Activated naive CD8-positive, alpha-beta T cell treated with anti-CD3 and anti-CD28 coated beads, Interleukin-2, amount 50 U/mL, for 24 hours (primary cell): ENCODE measurements at places on chromosomes 16 and 17.

- H3K27me3 ChIP-seq: no peaks in the 10 kb centered on the region
- H3K4me1 ChIP-seq: no peaks in the 10 kb centered on the region
- H3K36me3 ChIP-seq: peaks cover 2% of the 10 kb centered on the region
- no peak overlapping the region for H3K4me3 ChIP-seq
- no peak for DNase-seq
- H3K27ac ChIP-seq: no peak overlapping the region
Measured at GRCh38 chr16:81896902-81897301, 114.4 kb downstream of the SDR42E1 start.

GRCh38 chr16:84136331-84137125 is 8.4 kb downstream of the HSDL1 start:
- H3K27ac ChIP-seq: peak overlapping the region; percentile 79
- H3K36me3 ChIP-seq: peaks cover 2% of the 10 kb centered on the region
- DNase-seq: no peak
- peaks cover 58% of the 10 kb centered on the region for H3K4me1 ChIP-seq
- peak overlapping the region; percentile 15 for H3K4me3 ChIP-seq

GRCh38 chr17:29158488-29159275 is 21.5 kb downstream of the MYO18A start:
- H3K4me3 ChIP-seq: no peak overlapping the region
- peaks cover 32% of the 10 kb centered on the region for H3K4me1 ChIP-seq
- no peaks in the 10 kb centered on the region for H3K27me3 ChIP-seq
- H3K27ac ChIP-seq: no peak overlapping the region

DNA sequence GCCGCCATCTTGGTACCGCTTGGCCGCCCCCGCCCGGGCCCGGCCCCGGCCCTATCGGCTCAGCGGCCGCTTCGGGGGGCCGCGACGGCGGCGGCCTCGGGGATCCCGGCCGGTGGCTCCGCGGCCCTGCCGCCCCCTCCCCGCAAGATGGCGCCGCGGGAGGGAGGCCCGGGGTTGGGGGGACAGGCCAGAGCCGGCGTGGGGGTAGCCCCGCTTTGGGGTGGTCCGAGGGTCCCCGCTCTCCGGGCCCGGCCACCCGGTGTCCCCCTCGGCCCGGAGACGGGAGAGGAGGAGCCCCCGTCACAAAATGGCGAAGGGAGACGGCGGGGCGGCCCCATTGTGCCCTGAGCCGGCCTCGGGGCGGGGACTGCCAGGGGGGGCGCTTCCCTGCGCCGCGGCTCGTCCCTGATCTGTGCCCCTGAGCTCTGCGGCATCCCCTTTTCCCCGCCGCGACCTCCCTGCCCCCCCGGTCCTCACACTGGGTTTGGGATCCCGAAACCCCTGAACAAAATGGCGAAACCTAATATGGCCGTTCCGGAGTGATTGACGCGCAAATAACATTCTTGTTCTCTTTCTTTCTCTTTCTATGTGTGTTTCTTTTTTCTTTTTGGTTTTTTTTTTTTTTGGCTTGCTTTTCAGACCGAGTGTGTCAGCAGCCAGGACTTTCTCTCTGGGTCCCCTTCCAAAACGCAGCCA is 986 bp downstream of the HAPSTR1 start:
- H3K36me3 ChIP-seq: peaks cover 42% of the 10 kb centered on the region
- H3K27ac ChIP-seq: peak overlapping the region; percentile 97
- peak overlapping the region; percentile 91 for H3K4me3 ChIP-seq
- peaks cover 4% of the 10 kb centered on the region for H3K27me3 ChIP-seq

DNA sequence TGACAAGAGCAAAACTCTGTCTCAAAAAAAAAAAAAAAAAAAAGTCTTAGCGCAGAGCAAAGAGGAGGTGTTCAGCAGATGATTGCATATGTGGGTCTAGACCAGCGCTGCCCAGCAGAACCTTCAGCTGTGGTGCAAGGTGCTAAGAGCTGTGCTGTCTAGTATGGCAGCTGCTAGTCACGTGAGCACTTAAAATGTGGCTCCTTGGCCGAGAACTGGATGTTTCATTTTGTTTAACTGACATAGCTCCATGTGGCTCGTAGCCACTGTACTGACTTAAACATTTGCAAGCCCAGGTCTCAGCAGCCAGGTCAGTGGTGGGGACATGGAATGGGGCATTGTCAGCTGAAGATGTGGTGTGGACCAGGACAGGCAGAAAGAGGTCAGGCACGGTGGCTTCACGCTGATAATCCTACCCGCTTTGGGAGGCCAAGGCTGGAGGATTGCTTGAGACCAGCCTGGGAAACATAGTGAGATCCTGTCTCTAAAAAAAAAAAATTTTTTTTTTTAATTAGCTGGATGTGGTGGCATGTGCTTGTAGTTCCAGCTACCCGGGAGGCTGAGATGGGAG is 9.2 kb downstream of the C1QTNF1 start:
- no peaks in the 10 kb centered on the region for H3K36me3 ChIP-seq
- DNase-seq: no peak
- H3K4me3 ChIP-seq: no peak overlapping the region
- peaks cover 12% of the 10 kb centered on the region for H3K27me3 ChIP-seq

DNA sequence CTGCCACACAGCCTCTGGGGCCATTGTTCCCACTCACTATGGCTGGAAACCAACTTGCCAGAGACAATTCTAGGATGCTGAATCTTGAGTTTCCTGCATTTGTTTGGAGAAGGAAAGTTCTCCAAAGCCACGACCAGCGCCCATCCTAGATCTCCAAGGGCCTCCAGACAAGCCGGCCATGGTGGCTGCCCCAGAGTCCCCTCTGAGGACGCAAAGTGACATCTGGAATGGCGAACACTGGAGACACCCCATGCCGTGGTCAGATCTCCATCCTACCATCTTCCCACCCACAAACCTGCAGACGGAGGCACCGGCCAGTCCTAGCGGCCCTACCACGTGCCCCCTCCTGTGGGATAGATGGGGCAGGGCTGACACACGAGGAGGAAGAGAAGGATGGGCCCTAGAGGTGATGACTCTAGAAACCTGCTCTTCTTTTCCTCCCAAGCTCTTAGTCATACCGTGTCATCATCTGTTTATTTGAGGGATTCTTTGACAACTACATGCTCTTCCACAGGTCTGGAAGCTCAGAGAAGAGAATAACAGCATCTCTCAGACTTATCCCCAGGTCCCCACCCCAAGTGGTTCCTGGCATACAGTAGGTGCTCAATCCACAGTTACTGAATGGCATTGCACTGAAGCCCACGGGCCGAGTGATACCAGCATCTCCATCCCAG is 71.3 kb downstream of the MYH11 start:
- no peak overlapping the region for H3K4me3 ChIP-seq
- H3K27ac ChIP-seq: no peak overlapping the region
- H3K36me3 ChIP-seq: no peaks in the 10 kb centered on the region

GRCh38 chr17:48738803-48739526 is 10.4 kb upstream of the HOXB13 start:
- no peak overlapping the region for H3K27ac ChIP-seq
- H3K4me3 ChIP-seq: no peak overlapping the region
- peaks cover 97% of the 10 kb centered on the region for H3K27me3 ChIP-seq
- H3K36me3 ChIP-seq: no peaks in the 10 kb centered on the region
- H3K4me1 ChIP-seq: peaks cover 10% of the 10 kb centered on the region

DNA sequence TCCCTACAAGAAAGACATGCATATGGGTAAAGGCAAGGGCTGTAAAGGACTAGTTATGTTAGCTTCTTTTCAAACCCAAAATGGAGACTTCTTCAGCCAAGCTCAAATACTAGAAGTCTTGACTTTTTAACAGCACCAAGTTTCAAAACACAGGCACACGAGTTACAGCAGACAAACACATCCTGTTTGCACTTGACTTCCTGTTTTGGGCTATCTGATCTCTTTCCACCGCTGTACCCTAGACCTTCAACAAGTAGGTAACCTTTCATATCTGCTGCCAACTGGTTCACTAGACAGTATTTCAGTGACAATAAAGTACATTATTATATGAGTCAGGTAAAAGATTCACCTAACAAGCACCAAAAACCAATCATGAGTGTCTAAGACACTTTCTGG is 12.3 kb downstream of the RFFL start:
- peak overlapping the region; percentile 68 for H3K4me3 ChIP-seq
- peaks cover 3% of the 10 kb centered on the region for H3K36me3 ChIP-seq
- no peaks in the 10 kb centered on the region for H3K27me3 ChIP-seq
- peak overlapping the region; percentile 63 for H3K27ac ChIP-seq
- peaks cover 77% of the 10 kb centered on the region for H3K4me1 ChIP-seq

DNA sequence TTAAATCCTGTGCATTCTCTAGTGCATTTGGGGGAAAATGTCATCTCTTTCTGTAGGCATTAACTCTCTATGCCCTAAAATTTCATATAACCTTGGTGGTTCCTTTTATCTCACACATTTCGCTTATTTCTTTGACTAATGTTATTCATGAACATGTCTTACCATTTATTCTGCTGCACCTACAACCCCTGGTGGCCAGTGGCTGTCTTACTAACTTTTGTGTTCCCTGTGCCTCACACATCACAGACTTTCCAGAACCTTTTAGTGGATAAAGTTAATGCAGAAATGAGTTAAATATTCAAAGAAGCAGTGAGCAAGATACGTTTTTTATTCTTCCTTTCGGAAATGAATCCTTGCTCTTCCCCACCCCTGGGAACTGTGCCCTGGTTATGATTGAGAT is 111.9 kb downstream of the CDH13 start:
- H3K27me3 ChIP-seq: peaks cover 8% of the 10 kb centered on the region
- DNase-seq: no peak
- no peak overlapping the region for H3K4me3 ChIP-seq
- H3K36me3 ChIP-seq: no peaks in the 10 kb centered on the region

- H3K4me1 ChIP-seq: peaks cover 22% of the 10 kb centered on the region
- no peak overlapping the region for H3K4me3 ChIP-seq
- no peaks in the 10 kb centered on the region for H3K27me3 ChIP-seq
- H3K36me3 ChIP-seq: peaks cover 16% of the 10 kb centered on the region
- DNase-seq: no peak
Measured at GRCh38 chr17:51035431-51035830, 85.2 kb downstream of the SPAG9 start.

GRCh38 chr17:27621536-27621935 is 9.5 kb upstream of the LGALS9 start:
- peaks cover 18% of the 10 kb centered on the region for H3K4me1 ChIP-seq
- H3K4me3 ChIP-seq: no peak overlapping the region
- no peak overlapping the region for H3K27ac ChIP-seq
- no peaks in the 10 kb centered on the region for H3K27me3 ChIP-seq

DNA sequence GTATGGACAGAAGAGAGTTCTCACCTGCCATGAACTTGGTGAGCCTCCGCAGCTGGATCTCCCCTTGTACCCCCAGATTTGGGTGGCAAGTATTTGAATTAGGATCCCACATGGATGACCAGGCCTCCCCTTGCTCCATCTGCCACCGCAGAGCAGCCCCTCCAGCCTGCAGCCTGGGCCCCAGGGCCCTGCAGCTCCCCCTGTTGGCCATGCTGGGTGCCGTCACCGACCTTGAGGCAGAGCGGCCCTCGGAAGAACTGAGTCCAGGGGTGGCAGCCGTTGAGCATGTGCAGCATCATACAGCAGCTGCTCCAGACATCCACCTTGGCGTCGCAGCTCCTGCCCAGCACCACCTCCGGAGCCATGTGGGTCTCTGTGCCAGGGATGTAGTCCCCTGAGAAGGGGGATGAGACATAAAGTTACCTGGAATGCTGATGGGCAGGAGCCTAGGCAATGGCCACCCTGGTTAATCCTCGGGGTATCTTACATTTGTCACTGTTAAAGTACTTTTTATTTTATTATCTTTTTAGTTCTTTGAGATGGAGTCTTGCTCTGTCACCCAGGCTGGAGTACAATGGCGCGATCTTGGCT is 9.0 kb upstream of the SPATA32 start:
- H3K27me3 ChIP-seq: no peaks in the 10 kb centered on the region
- peaks cover 29% of the 10 kb centered on the region for H3K4me1 ChIP-seq
- H3K27ac ChIP-seq: peak overlapping the region; percentile 39
- peak; percentile 73 for DNase-seq
- H3K4me3 ChIP-seq: no peak overlapping the region

- H3K4me1 ChIP-seq: no peaks in the 10 kb centered on the region
- no peaks in the 10 kb centered on the region for H3K27me3 ChIP-seq
- H3K36me3 ChIP-seq: no peaks in the 10 kb centered on the region
- DNase-seq: no peak
- no peak overlapping the region for H3K4me3 ChIP-seq
Measured at GRCh38 chr17:67266496-67266895, 21.5 kb upstream of the HELZ start.

DNA sequence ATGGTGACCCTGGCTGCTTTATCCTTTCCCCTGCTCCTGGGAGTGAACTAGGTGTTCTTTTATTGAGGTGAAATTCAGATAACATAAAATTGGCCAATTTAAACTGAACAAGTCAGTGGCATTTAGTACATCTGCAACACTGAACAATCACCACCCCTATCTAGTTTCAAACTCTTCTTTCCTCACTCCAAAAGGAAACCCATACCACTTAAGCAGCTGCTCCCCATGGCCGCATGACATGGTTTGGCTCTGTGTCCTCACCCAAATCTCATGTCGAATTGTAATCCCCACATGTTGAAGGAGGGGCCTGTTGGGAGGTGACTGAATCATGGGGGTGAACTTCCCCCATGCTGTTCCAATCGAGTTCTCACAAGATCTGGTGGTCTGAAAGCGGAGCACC is 154.1 kb downstream of the STX8 start:
- H3K4me1 ChIP-seq: peaks cover 6% of the 10 kb centered on the region
- H3K27me3 ChIP-seq: no peaks in the 10 kb centered on the region
- no peak overlapping the region for H3K27ac ChIP-seq
- no peak overlapping the region for H3K4me3 ChIP-seq
- DNase-seq: no peak

DNA sequence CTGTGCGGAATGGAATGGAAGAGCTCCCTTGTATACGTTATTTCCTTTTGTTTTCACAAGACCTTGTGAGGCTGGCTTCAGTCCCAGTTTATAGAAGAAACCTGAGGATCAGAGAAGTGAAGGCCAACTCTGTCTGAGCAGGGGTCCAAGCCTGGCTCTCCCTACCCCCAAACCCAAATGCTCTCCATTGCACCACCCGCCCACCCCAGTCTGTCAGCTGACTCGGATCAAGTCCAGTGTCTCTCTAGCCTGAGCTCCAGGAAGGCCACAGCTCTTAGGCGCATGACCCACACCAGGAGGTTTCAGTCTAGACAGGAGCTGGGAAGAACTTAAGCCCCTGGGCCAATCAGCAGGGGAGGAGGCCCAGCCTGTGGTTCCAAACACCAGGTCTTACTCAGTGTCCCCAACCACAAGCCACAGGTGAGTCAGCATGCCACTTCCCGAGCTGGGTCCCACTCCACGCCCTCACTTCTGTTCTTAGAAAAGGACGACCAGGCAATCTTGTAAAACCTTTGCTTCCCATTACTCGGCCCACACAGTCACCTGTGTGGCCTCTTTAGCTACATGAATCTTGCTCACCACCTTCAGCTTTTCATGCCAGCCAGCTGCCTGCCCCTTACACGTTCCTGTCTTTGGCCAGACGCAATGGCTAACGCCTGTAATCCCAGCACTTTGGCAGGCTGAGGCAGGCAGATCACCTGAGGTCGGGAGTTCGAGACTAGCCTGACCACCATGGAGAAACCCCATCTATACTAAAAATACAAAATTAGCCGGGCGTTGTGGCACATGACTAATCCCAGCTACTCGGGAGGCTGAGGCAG is 27.8 kb downstream of the TK2 start:
- peaks cover 2% of the 10 kb centered on the region for H3K27me3 ChIP-seq
- no peaks in the 10 kb centered on the region for H3K36me3 ChIP-seq
- H3K27ac ChIP-seq: peak overlapping the region; percentile 94
- DNase-seq: peak; percentile 96

- no peak for DNase-seq
- no peaks in the 10 kb centered on the region for H3K4me1 ChIP-seq
- no peak overlapping the region for H3K4me3 ChIP-seq
- no peaks in the 10 kb centered on the region for H3K27me3 ChIP-seq
- H3K27ac ChIP-seq: no peak overlapping the region
Measured at GRCh38 chr16:2237493-2238149, 1.4 kb downstream of the DNASE1L2 start.

- peaks cover 2% of the 10 kb centered on the region for H3K27me3 ChIP-seq
- no peak overlapping the region for H3K4me3 ChIP-seq
- peaks cover 5% of the 10 kb centered on the region for H3K36me3 ChIP-seq
Measured at GRCh38 chr16:15557258-15557657, 85.7 kb downstream of the MARF1 start.
